ENCODE measurements at places on chromosomes 3 and 15.

GRCh38 chr3:127589600-127590281 is 792 bp downstream of the TPRA1 start:
- DNase-seq, result no peak

- no peak for DNase-seq
These were observed 629.6 kb downstream of the PYDC2 start for GRCh38 chr3:192090586-192090985.

- DNase-seq, result no peak
These were observed 89.5 kb upstream of the ZBED2 start for GRCh38 chr3:111684640-111685039.

DNA sequence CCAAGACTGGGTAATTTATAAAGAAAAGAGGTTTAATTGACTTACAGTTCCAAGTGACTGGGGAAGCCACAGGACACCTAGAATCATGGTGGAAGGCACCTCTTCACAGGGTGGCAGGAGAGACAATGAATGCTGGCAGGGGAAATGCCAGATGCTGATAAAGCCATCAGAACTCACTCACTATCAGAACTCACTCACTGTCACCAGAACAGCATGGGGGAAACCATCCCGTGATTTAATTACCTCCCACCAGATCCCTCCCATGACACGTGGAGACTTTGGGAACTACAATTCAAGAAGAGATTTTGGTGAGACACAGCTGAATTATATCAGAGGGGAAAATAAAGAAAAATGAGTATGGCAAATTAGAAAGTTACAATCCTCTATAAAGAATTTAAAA is 310.9 kb downstream of the BCHE start:
- DNase-seq, result no peak

- no peak for DNase-seq
These were observed 50.2 kb downstream of the EPHB3 start for GRCh38 chr3:184611607-184612281.

- no peak for DNase-seq
These were observed 281.4 kb downstream of the ADAMTS17 start for GRCh38 chr15:100060276-100060926.

- DNase-seq, result no peak
These were observed 269.5 kb downstream of the SUCLG2 start for GRCh38 chr3:67384760-67385397.

DNA sequence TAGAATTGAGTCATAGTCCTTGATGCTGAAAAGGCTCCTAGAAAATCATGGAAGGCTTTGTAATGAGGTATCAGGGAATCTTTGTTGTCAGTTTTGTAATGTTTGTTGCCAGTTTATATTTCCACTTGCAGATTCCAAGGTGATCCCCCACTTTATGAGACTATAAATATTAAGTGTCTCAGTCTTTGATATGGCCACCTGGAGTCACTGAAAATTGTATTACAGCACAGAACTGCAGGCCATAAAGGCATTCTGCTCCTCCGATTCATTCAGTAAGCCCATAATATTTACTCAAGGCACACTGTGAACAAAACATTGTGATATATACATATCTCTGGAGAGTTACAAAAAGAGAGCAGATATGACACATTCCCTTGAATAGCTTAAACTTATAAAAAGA is 457.8 kb upstream of the ZNF385D start:
- DNase-seq, result no peak

DNA sequence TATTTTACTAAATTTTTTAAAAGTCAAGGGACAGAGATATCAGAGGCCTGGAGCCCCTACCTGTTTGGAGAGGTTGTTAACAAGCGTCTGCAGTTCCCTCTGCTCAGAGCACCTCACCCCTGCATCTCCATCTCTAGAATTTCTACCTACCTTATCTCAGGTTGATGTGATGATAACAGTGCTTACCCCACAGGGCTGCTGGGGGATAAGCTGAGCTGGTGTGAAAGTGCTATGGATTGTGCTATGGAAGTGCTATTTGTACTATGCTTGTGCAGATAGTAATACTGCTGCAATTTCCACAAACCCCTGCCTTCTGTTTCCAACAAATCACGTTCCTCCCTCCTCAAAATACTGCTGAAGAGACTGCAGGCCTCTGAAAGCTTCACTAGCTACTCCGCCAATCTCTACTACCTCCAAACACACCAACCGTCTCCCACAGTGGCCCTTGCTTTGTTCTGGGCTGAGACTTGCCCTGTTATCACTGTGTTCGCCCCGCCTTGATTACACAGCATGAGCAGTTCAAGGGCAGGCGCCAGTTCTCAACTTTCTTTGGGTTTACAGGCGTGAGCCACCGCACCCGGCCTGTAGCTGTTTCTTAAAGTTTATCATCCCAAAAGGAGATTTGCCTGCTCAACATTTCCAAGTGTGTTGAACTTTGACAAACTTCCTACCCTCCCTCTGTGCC is 28.4 kb upstream of the PARL start:
- no peak for DNase-seq

DNA sequence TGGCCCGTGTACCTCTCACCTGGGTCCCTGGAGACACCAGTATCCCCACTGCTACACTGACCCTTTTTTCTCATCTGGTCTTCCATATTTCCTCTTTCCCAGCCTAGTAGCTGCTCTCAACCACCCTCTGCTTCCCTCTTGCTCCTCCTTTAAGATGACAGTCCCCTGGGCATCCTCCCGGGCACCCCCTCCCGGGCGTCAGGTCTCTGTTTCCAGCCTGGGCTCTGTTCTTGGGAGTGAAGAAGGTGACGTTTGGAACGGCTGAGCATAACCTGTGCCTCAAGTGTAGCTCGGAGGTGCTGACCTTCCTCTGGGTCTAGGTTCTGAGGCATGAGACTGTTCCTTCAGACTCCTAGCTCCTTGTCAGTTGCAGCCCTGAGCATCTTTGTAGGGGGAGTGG is 101.2 kb downstream of the VGLL4 start:
- no peak for DNase-seq

GRCh38 chr15:38603672-38604071 is 39.1 kb upstream of the RASGRP1 start:
- no peak for DNase-seq

DNA sequence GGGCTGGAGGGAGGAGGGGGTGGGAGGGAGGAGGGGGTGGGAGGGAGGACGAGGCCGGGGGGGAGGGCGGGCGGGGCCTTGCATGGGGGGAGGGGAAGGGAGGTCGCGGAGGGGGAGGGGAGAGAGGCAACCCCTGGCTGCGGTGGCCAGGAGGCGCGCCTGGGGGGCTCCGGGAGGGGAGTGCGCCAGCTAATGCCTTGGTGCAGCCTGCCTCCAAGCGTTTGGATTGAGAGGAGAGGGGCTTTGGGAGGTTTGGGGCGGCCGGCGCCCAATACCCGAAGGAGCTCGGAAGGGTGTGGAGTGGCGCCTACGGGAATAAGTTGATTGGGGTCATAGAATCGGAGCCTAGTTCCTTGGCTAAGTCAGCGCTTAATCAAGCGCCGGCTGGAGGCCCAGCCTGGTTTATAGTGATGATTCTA is 557 bp downstream of the TFG start:
- no peak for DNase-seq

DNA sequence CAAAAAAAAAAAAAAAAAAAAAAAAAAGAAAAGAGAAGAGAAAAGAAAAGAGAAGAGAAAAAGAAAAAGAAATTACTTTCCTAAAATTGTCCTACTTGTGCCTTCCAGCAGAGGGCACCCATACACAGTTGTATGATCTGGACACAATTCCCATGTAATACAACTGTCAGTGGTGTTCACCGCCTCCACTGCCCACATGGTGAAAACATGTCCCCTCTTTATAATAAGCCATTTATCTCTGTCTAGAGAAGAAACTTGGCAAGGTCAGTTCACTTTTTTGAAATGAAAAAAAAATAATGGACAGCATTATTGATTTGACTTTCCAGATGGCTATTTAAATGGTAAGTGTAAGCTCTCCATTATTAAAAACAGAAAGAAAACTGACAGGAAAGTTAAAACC is 459.4 kb downstream of the GBE1 start:
- no peak for DNase-seq

GRCh38 chr15:94547711-94548110 is 316.4 kb downstream of the MCTP2 start:
- no peak for DNase-seq

- no peak for DNase-seq
These were observed 2.5 kb downstream of the VILL start for GRCh38 chr3:37993067-37993455.

DNA sequence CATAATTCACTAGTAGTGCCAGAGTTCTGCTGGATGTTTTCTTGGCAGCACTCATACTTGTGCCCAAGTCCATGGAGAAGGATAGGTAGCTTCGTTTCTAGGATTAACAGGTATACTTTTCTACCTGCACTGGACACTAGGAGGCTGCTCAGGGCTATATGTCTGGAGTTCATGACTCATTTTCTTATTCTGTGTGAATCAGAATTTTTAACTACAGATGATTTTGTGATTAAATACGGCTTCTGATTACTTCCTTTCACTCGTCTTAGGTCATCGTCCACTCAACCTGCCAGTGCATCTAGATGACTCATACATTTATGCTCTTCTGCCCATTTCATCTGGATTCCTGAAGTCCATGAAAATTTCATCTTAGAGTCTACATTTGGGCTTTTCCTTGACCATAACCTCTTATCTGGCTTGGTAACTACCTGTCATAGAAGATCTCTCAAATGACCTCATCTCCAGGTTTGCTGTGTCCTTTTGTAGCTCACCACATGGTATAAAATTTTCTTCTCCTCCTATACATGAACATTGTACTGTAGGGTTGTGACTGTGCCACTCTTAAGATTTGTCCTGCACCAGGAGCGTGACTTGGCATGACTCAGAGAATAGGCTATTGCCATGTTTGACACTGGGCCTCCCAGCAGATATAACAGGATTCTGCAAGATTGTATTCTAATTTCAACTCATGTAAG is 66.7 kb upstream of the GCSAM start:
- no peak for DNase-seq

GRCh38 chr3:9864200-9864927 is 15.7 kb downstream of the CIDEC start:
- no peak for DNase-seq

DNA sequence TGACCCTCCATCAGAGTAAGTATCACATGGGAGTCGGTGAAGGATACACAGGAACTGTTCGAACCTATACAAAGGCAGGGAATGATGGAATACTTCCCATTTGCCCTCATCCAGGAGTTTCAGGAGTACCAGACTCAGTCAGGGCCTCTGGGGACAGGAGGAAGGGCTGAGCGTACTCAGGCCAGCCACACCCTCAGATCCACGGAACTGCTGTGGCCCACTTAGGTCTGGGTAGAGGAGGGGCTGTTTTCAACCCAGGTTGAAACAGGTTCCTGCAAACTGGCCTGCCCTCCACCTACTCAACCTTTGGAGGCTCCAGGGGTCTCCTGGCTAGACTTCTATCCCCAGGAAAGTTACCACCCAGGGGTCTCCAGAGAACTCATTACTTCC is 6.7 kb upstream of the IGDCC3 start:
- no peak for DNase-seq

DNA sequence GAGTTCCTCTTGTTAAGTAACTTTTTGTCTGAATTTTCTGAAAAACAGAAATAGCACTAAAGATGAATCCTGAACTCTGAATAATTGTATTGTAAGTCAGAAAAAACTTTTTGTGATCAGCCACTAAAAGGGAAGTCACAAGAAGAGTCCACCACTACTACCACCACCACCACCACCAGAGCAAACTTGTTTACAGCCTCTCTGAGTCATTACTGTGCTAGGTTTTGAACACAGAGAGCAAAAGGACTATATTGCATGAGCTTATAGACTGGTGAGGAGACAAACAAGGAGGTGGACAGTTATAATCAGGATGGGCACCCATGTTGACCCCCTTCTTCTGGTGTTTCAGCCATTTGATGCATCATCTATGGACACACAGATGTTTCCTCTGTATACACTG is 141.7 kb downstream of the IL5RA start:
- DNase-seq, result no peak

- DNase-seq, result no peak
These were observed 327.0 kb downstream of the FEZF2 start for GRCh38 chr3:62046326-62046725.

DNA sequence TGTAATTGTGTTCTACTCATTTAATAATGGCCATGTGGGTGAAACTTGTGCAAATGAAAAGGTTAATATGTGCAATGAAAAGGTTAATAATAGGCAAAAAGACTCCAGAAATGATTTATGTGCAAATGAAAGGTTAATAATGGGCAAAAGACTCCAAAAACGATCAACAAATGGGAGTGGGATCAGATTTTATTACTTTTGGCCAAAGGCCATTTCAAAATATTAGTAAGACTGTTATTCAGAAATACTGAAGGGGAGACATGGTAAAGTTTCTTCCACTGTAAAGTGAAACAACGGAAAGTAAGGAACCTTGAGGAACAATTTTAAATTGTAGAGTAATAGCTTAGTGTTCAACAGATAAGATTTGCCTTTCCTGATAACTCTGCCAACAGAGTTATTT is 40.7 kb downstream of the STARD9 start:
- no peak for DNase-seq

GRCh38 chr15:56760186-56760585 is 26.9 kb upstream of the ZNF280D start:
- DNase-seq, result no peak

DNA sequence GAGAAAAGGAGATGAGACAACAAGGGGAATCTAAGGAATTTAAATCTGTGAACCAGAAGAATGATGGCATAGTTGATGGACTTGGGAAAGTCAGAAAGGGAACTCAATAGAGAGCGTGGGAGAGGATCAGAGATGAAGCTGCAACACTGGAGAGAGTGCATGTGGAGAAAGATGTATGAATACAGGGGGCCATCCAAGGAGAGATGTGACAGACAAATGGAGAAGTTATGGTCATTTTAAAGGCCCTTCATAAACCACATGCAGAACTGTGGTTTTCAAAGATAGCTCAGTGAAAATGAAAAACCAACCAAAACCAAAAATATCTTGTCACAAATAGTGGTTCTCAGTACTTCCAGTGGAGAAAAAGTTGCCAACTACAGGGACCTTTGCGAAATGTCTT is 265.2 kb downstream of the SUCLG2 start:
- DNase-seq, result no peak

DNA sequence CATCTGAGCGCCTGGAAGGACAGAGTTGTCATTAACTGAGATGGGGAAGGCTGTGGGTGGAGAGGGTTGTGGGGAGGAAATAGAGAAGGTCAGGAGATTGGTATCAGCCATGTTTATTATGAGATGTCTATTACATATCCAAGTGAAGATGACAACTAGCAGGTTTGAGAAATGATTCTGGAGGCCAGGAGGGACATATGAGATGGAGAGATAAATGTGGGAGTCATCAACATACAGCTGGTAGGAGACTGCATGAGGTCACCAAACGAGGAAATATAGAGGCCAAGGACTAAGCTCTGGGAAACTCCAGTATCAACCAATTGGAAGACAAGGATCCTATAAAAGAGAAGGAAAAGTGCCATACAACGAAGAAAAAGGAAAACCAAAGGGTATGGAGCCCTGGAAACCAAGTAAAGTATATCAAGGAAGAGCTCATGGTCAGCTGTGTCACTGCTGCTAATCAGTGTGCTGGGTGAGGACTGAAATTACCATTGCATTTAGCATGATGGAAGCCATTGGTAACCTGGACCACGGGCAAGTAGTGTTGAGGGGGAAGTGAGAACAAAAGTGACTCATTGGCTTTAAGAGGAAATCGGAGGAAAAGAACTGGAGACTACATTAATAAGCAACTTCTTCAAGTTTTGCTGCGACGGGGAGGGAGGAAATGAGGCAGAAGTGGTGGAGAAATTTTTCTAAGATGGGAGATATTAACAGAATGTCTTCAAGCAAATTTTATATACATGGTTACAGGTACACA is 14.0 kb upstream of the UACA start:
- DNase-seq, result no peak

Data from effector memory CD4-positive, alpha-beta T cell (primary cell).